ENCODE measurements at places on chromosomes 2 and 18.

DNA sequence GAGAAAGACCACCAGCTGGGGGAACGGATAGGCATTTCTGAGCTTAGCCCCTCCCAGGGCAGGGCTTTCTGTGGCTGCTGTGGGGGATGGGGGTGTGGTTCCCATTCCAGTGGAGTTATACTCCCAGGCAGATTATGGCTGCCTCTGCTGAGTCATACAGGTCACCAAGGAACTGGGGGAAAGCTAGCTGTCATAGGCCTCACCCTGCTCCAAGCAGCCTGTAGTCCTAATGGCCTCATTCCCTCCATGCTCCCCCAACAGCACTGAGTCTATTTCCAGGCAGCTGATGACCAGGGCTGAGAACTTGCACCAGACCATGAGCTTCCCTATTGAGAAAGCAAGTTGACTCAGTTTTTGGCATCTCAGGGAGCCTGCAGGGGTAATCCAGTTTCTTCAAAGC, 87.1 kb downstream of the GPR39 start:
- no peaks in the 10 kb centered on the region for H3K4me1 ChIP-seq
- ATAC-seq: no peak

DNA sequence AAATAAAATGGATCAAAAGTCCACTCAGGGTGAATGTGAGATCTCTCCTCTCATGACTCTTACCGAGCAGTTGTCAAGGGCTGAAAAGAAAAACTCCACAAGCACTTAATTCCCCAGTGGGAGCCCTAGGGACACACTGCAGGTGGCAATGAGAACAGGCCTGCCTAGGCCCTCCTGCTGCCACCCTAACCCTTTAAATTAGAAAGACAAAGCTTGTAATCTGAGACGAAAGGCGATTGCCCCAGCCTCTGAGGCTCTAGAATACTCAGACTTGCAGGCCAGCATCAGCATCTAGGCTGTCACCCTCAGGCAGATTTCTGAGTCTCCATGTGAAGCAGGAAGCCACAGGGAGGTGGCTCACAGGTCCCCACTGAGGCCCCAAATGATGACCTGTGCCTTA, 457.0 kb upstream of the MYT1L start:
- H3K4me1 ChIP-seq: no peaks in the 10 kb centered on the region
- no peak overlapping the region for H3K27ac ChIP-seq
- no peak overlapping the region for H3K4me3 ChIP-seq
- peaks cover 38% of the 10 kb centered on the region for H3K27me3 ChIP-seq

DNA sequence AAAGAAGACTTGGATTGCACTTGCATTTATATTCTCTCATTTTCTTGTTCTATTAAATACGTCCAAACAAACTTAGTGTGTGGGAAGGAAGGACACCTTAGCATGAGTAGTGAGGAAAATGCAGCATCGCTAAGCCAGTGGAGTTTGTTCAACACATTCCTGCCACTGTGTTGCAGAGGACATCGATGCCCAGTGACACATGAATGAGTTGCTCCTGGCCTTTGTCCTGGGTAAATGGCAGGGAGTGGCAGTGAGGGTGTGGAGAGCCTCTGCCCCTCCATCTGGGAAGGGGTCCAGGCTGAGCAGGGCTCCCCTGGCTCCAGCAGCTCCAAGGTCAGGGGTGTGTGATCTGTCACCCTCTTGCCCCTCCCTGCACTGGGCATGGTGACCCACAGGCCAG, 75.9 kb downstream of the CABLES1 start:
- no peak overlapping the region for H3K27ac ChIP-seq
- no peak overlapping the region for H3K4me3 ChIP-seq
- peaks cover 13% of the 10 kb centered on the region for H3K36me3 ChIP-seq
- peaks cover 51% of the 10 kb centered on the region for H3K27me3 ChIP-seq

DNA sequence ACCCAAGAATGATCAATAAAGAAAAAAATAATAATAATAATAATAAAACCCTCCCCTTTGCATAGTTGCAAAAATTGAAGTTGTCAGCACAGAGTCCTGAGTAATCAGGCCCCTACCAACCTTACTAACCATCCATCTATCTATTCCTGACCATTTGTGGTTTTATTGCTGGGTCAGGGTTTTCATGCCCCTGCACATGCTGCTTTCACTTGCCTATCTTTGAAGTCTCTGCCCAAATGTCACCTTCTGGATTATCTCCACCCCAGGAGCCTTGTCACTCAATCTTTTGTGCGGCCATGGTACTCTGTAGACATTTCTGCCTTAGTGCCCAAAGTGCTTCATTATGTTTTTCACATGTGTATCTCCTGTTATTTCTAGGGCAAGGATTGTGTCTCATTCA, 35.1 kb downstream of the SLC30A6 start:
- no peaks in the 10 kb centered on the region for H3K27me3 ChIP-seq
- peaks cover 6% of the 10 kb centered on the region for H3K4me1 ChIP-seq
- no peak for ATAC-seq
- peaks cover 53% of the 10 kb centered on the region for H3K36me3 ChIP-seq

DNA sequence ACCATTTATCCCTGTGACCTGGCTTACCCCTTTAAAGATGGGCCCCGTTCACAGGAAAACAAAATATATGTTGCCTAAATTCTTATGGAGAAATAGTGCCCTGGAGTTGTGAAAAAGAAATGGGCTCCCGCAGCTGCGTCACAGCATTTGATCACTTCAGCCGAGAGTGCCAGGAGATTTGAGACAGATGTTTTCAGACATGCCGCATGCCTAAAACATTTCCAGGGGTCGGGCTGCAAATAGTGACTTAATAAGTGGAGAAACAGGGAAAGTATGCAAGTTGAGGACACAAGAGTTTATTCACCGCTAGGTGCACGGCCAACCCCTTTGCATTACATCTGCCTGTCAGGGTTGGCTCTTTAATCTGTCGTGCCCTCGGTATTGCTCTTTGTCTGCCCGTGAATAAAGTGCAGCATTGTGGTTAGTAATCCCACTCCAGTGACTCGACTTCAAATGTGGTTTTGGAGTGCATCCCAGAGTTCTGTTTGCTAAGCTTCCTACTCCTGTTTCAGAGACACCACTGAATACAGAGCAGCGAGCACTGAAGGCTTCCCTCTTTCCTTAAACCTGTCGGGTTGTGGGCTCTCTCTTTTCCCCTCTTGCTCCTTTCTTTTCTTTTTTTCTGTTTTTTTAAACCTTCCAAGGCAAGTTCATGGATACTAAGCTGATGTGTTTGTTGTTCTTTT, 187.5 kb downstream of the LTBP1 start:
- no peaks in the 10 kb centered on the region for H3K4me1 ChIP-seq
- H3K4me3 ChIP-seq: no peak overlapping the region
- no peaks in the 10 kb centered on the region for H3K36me3 ChIP-seq
- H3K27ac ChIP-seq: no peak overlapping the region
- no peak for ATAC-seq

DNA sequence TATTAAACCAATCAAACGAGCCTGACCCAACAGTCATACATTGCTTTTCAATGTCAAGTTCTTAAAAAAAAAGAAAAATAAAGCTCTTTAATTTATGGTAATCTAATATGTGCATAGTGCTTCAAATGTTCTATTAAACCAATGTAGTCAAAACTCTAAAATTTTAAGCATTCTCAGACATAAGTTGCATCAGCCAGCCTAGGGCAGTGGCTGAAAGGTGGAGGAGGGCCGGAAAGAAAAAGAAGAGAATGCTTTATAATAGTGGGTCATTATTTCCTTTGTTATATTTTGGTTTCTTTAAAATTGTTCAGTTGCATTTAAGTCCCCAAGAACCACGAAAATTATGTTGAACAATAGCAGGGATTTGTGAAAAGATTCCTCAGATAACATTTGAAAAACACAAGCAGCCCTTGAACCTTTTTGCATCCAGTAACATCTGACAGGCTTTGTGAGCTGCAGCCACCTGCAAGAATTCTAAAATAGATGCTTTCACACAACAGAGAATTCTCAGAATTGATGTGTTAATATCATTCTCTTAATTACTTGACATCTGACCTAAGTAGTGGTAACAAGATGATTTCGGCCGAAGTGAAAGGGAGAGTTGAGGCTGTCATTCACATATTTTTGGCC, 252.1 kb downstream of the CDCA7 start:
- H3K4me3 ChIP-seq: no peak overlapping the region
- peaks cover 56% of the 10 kb centered on the region for H3K27me3 ChIP-seq
- no peaks in the 10 kb centered on the region for H3K4me1 ChIP-seq
- ATAC-seq: no peak
- no peaks in the 10 kb centered on the region for H3K36me3 ChIP-seq
- no peak overlapping the region for H3K27ac ChIP-seq

DNA sequence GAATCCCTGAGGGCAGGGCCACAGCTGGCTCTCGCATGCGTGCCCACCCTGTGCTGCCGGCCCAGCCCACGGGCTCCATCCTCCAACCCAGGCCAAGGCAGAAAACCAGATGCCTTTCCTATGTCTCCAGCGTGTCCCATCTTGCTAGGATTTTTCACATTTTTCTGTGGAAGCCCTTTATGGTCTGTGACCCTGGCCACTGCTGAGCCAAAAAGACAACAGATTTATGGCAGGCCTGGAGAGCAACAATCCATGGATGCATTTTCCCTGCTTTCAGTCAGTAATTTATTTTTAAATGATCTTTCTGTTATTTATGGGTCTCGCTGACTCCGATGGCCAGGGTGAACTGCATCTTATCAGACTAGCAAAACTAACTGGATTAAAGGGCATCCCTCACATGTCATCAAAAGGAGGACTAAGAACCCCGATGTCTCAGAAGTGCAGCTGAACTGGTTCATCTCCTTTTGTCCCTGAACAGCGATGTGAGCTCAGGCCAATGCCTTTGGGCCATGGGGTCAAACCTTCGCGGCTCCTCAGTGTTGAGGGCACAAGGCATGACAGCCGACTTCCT, 346.0 kb downstream of the CYRIA start:
- H3K4me3 ChIP-seq: no peak overlapping the region
- no peak overlapping the region for H3K27ac ChIP-seq
- H3K36me3 ChIP-seq: no peaks in the 10 kb centered on the region
- no peak for ATAC-seq
- peaks cover 7% of the 10 kb centered on the region for H3K4me1 ChIP-seq

- H3K4me1 ChIP-seq: peaks cover 7% of the 10 kb centered on the region
- H3K36me3 ChIP-seq: no peaks in the 10 kb centered on the region
- H3K27me3 ChIP-seq: peaks cover 51% of the 10 kb centered on the region
- no peak overlapping the region for H3K27ac ChIP-seq
- ATAC-seq: no peak
Measured at GRCh38 chr18:23658285-23658684, 4.4 kb downstream of the ANKRD29 start.

- ATAC-seq: no peak
- H3K4me1 ChIP-seq: no peaks in the 10 kb centered on the region
- H3K27me3 ChIP-seq: no peaks in the 10 kb centered on the region
Measured at GRCh38 chr2:188798159-188798558, 176.0 kb upstream of the COL3A1 start.

GRCh38 chr2:187138265-187138664, 289.3 kb upstream of the ZSWIM2 start:
- H3K4me3 ChIP-seq: no peak overlapping the region
- no peaks in the 10 kb centered on the region for H3K4me1 ChIP-seq
- no peak overlapping the region for H3K27ac ChIP-seq
- no peak for ATAC-seq
- no peaks in the 10 kb centered on the region for H3K36me3 ChIP-seq
- no peaks in the 10 kb centered on the region for H3K27me3 ChIP-seq

DNA sequence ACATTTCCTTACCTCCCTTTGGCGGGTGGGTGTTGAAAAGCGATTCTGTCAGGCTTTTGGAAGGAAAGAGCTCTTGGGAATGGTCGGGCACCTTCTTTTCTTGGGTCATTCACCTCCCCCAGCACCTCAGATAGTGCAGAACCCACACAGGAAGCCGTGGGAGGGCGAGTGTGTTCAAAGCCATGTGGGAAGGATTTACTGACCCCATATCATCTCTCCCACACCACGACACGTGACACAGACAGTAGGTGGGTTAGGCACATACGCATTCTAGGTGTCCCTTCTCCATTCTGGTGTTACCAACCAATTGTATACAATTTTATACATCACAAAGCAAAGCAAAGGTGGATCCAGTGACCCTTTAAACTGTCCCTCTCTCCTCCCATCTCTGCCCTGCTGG, 263.7 kb upstream of the REV1 start:
- no peak overlapping the region for H3K4me3 ChIP-seq
- H3K36me3 ChIP-seq: peaks cover 34% of the 10 kb centered on the region
- H3K27me3 ChIP-seq: no peaks in the 10 kb centered on the region
- H3K27ac ChIP-seq: no peak overlapping the region

DNA sequence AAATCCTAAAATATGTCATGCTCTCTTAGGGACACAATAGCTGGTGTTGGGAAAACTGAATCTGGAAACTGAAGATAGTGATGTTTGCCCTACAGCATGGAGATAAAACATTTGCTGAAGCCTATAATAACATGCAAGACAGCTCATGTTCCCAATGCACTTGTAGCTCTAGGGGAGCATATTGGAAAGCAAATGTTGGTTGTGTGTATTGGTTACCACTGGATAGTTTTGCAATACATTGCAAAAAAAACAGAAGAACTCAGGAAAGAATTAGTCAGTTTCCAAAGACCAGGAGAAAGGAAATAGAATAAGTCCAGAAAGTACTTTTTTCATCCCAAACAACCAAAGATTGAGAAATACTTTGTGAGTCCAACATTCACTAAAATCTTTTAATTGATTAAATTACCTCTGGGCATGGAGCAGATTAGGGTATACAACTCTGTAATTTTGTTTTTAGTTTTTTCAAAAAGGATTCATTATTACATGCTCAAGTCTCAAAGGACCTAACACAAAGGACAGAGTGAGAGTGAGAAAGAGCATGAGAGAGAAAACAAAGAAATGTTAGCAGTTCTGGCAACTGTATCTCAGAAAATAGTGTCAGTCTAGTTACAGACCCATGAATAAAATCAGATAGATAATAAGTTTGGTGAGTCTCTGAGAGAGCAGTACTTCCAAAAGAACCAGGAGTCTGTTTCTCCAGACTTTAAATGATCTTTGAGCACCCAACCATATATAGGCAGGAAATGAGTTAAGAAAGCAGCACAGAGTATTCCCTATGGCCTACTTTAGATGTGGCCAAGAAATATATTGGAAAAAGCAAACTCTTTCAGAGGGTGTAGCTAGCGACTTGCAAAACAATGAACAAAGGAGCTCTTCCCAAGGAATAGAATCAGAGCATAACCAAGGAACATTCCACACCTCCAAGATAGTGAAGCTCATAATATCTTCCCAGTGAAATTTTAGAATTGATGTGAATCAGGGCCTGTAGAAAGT, 36.6 kb upstream of the COL3A1 start:
- H3K36me3 ChIP-seq: no peaks in the 10 kb centered on the region
- no peaks in the 10 kb centered on the region for H3K4me1 ChIP-seq
- H3K4me3 ChIP-seq: no peak overlapping the region
- H3K27me3 ChIP-seq: no peaks in the 10 kb centered on the region

GRCh38 chr2:133039531-133039930, 369.5 kb upstream of the LYPD1 start:
- no peak overlapping the region for H3K4me3 ChIP-seq
- no peaks in the 10 kb centered on the region for H3K36me3 ChIP-seq
- H3K27me3 ChIP-seq: peaks cover 2% of the 10 kb centered on the region
- no peak overlapping the region for H3K27ac ChIP-seq

GRCh38 chr2:110897966-110898365, 165.6 kb downstream of the ACOXL start:
- H3K36me3 ChIP-seq: no peaks in the 10 kb centered on the region
- no peaks in the 10 kb centered on the region for H3K4me1 ChIP-seq
- H3K27ac ChIP-seq: no peak overlapping the region
- peaks cover 46% of the 10 kb centered on the region for H3K27me3 ChIP-seq

GRCh38 chr2:79620679-79621078, 107.8 kb downstream of the CTNNA2 start:
- H3K4me1 ChIP-seq: no peaks in the 10 kb centered on the region
- ATAC-seq: no peak
- no peaks in the 10 kb centered on the region for H3K27me3 ChIP-seq
- no peaks in the 10 kb centered on the region for H3K36me3 ChIP-seq

- H3K27ac ChIP-seq: no peak overlapping the region
- ATAC-seq: no peak
- H3K4me1 ChIP-seq: no peaks in the 10 kb centered on the region
Measured at GRCh38 chr2:133483181-133483580, 85.1 kb downstream of the NCKAP5 start.
